ENCODE measurements at places on chromosomes 12 and 14.
A peak's percentile ranks its signal among the peaks of the same experiment; 100 is the strongest.

- no peak for DNase-seq
Observed at GRCh38 chr12:1972260-1972659, 32.0 kb downstream of the DCP1B start.

GRCh38 chr14:59272633-59273032 is 84.2 kb downstream of the DAAM1 start:
- DNase-seq: no peak

DNA sequence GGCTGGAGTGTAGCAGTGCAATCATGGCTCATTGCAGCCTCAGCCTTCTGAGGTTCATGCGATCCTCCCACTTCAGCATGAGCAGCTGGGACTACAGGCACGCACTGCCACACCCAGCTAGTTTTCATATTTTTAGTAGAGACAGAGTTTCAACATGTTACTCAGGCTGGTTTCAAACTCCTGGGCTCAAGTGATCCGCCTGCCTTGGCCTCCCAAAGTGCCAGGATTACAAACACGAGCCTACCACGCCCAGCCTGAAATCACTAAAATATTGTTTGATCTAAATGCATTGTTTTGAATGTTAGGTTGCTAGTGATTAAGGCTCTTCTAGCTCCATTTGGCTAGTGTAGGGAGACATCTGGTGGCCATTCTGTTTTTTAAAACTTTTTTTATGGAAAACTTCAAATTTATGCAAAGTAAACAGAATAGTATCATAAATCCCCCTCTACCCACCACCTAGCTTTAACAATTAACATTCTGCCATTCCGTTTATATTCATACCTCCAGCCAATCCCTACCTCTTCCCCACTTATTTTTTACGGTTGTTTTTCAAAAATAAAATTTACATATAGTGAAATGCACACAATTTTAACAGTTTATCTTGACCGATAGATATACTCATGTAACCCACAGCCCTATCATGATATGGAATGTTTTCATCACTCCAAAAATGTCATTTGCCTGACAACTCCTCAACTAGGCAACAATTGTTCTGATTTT is 37.8 kb downstream of the MYO1H start:
- peak; percentile 45 for DNase-seq

DNA sequence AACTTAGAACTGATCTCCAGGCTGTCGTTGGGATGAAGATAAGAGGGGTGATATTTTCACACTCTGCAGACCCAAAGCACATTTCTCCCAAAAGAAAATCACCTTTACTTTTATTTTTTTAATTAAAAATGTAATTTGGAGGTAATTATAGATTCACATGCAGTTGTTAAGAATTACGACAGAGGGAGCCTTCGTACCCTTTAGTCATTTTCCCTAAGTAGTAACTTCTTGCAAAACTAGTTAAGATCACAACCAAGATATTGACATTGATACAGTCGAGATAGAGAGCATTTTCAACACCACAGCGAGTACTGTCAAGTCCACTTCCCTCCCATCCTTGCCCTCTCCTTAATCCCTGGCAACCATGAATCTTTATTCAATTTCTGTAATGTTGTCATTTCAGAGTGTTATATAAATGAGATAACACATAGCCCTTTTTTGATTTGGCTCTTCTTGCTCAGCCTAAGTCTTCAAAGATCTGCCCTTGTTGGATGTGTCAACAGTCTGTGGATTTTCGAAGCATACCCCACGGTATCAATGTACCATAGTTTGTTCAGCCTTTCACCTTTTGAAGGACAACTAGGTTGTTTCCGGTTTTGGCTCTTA is 39.6 kb downstream of the DNAH10 start:
- DNase-seq: no peak

DNA sequence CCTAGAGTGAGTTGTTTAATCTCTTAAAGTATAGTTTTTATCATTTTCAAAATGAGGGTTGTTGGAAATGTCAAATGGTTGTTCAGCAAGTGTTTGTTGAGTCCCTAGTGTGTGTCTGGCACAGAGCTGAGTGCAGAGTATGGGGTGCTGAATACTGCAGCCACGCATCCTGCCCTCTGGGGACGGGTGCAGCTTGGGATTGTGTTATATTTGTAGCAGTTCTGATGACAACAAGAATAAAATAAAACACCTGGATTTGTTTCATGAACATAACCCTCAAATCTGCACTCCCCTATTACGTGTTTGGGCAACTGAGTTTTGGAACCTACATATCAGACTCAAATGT is 127.9 kb downstream of the CACNA1C start:
- no peak for DNase-seq

DNA sequence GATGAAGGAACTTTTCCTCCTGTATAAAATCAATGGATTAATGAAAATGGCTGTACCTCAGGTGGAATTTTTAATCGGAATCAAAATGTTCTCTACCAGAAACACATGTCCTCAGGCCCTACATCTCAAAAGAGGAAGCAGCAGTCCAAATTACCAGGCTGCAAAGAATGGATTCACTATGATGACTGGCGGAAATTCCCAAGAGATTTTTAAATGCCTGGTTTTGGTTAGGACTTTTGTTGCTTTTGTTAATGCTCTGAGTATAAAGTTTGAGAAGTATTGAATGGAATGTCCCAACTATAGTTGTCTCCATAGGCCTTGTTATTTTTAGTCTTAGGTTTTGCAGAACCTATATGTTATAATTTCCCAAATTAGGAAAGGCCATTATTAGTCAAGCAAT is 11.2 kb upstream of the IFNG start:
- no peak for DNase-seq

DNA sequence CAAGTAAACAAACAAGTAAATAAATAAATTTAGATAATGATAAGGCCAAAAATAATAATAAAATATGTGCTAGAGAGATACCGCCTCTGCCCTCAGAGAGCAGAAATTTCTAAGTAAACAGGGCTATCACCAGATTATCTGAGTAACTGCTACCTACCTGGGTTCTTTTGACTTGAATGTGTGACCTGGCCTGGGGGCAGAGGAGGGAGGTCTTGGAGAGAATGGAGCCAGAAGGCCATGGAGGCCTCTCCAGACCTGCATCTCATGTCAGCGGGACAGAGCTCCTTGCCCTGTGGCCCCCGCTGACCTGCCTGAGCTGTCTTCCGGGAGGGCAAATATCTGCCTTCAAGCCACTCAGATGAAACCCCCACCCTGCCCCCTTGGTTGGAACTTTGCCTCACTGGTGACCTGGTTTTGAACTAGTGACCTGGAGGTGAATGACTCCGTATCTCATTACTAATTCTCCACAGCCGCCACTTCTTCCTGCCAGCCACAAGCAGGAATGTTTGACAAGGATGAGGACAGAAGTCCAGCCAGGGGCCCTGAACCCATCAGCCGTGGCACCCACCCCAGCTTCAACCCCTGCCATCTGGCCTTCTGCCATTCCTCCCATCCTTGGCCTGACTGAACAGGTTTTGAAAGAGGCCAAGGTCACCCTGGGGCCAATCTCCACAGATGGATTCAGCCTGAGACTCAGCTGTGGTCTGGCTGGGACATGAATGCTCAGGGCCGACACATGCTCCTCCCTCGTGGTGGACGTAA is 86.8 kb upstream of the PARP11 start:
- no peak for DNase-seq

DNA sequence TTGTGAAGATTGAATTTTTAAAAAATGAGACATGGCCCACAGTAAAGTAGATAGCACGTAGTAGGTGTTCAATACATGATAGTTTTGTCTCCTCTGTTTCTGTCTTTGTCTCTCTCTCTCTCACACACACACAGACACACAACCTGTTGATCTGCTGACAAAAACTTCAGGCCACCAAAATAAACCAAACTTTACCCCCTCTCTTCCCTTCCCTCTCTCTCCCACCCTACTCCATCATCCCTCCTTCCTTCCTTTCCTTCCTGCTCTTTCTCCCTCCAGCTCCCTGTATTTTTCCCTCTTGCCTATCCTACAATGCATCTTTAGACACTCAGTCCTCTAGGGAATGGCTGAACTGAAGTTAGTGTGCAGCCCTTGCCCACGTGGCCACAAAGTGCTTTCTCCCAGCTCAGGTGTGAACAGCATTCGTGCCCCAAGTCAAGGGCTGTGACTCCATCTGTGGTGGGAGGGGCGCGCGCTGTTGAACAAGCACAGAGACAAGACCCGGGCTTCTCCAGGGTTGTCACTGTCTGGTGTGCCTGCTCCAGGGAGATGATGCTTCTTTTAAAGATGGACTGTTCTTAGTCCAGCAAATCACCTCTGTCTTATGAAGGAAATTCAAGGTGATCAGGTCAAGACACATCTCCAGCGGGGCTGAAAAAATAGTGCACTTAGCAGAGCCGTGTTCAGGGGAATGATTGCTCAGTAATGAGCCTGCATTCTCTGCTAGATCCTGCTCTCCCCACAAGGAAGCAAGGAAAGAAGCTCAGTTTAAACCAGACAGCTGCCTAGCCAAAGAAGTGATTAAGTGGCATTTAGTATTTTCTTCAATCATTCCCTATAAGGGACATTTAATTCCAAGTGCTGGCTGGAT is 75.3 kb downstream of the WSCD2 start:
- no peak for DNase-seq

GRCh38 chr12:76103958-76104357 is 19.5 kb upstream of the NAP1L1 start:
- DNase-seq: no peak

DNA sequence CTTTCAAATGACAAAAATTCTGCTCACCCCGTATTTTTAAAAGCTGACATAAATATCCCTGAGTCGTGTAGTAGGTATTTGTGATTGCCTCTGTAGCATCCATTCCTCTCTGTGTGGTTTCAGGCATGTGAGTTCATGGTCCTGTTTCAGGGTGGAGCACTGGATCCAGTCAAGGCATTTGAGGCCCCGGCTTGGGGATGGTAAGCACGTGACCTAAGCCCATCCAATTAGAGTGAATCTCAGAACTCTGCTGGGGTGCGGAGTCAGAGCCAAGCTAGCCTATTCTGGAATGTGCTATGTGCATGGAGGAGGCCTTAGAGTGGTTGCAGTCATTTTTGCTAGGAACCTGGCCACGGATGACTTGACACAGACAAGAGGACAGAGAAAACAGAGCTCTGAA is 4.3 kb upstream of the CSRP2 start:
- DNase-seq: no peak

DNA sequence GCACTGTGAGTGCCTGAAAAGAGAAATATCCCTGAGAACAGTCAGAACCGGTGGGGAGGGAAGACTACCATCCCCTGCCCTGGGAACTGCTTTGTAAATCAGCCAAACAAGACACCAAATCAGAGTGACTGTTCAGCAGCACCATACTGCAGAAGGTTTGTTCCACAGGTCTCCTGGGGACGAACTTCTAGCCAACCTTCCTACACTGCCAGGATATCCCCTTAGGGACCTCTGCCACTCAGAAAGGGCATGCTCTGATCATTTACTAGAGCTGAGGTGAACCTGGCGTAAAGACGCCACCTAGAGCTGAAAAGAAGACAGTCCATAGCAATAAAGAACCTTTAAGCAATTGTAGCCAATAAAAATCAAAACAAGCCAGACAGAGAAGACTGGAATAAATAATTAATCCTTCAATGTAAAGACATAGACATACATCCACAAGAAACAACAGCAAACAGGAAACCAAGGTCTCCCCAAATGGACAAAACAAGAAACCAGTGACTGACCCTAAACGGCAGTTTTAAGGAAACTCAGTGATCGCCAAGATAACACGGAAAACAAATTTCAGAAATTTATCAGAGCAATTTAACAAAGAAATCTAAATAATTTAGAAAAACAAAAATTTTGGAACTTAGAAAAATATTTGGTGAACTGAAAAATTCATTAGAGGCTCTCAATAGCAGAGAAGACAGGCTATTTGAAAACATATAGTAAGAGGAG is 228.1 kb upstream of the AMIGO2 start:
- peak; percentile 39 for DNase-seq

DNA sequence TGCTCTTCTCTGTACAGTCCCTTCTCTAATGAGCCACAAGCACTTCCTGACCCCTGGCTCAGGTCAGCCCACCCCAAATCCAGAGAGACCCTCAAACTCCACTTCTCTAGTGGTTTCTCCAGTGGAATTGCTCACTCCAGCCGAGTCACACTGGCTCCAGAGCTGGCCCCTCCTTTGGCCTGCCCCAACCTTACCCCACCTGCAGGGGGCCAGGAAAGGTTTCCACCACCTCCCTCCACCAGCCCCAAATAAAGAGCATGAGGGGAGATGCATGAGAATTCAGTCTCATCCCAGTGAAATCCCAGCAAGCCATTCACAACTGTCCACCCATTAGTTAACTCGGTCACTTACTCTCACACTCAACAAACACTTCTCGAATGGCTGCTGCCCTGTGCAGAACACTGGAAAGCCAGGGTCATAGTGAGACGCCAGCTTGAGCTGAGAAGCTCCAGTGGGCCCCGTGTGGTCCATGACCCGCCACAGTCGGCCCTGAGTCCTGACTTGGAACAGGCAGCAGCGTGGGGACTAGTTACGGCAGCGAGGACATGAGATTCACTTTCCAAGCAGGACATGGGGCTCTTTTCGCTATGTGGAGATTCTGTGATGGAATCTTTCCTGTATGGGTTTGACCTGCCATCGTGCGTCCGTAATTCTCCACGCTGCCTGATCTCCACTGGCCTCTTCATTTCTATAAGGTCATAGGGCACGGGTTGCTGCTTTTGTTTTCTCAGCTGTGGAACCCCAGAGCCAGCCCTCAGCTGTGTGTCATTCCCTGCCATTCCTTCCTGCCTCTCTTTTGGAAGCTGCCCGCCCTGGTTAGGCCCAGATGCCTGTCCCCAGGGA is 44.2 kb downstream of the SLC6A12 start:
- DNase-seq: no peak

DNA sequence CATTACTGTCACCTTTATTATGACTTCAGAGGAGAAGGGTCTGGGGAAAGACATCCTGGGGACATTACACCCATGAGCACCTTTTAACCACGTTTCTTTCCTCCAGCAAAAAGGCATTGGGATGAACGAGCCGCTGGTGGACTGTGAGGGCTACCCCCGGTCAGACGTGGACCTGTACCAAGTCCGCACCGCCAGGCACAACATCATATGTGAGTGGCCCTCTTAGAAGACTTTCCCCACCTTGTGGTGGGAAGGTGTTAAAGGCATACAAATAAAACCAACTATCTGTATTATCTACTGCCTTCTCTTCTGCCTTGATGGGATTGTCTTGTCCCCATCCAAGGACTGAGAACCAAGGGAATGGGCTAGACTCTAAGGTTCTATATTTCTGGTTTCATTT is 6.0 kb downstream of the PSMD9 start:
- DNase-seq: peak; percentile 1

- no peak for DNase-seq
Observed at GRCh38 chr14:105059925-105060565, 5.2 kb downstream of the GPR132 start.

GRCh38 chr12:74391283-74391682 is 146.4 kb upstream of the ATXN7L3B start:
- no peak for DNase-seq
